ENCODE measurements at places on chromosomes 2 and 18.

DNA sequence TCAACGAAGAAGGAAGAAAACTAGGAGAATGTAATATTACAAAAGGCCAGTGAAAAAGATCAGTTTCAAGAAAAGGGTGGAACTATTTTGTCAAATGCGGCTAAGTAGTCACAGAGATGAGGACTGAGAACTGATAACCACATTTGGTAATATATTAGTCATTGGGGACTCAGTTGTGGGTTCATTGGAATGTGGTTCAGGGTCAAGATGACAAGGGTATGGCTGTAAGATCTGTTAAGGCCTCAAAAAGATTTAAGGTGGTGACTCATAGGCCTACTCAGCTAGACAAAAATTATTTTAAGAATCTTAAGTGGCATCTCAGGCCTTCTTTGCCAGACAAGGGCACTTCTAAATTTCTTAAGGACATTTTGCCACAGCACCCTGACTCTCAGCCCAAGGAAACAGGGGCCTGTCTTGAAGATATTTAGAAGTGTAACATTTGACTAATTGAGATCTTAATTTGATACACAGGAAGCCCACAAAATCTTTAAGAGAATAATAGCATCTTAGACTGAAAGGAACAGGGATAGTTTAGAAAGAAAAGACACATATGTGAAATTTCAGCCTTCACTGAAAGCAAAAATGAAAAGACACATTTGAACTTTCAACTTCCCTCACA lies 81.3 kb downstream of the STRADB start:
- DNase-seq, result no peak

- DNase-seq, result no peak
Observed at GRCh38 chr2:10575609-10576280, 114.0 kb downstream of the NOL10 start.

DNA sequence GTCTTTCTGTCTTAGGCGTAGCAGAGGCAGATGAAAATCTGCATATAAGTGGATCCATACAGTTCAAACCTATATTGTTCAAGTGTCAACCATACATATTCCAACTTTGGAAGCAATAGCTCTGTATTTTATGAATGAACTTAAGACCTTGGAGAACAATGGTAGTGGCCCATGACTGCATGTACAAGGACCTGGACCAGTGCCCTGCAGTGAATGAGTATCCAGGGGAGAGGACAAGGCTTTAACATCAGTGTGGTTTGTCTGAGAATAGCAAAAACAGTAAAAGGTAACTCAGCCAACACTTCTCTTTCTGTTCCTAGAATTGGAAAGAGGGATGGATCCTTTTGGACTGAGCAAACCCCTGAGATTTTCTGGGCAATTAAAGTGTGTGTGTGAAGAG lies 230.8 kb upstream of the LINC00305 start:
- DNase-seq, result no peak

- DNase-seq, result no peak
Observed at GRCh38 chr2:234083572-234084348, 33.3 kb downstream of the SPP2 start.

GRCh38 chr2:173963323-173963816 lies 1.8 kb downstream of the SP3 start:
- DNase-seq, result peak; percentile 46

DNA sequence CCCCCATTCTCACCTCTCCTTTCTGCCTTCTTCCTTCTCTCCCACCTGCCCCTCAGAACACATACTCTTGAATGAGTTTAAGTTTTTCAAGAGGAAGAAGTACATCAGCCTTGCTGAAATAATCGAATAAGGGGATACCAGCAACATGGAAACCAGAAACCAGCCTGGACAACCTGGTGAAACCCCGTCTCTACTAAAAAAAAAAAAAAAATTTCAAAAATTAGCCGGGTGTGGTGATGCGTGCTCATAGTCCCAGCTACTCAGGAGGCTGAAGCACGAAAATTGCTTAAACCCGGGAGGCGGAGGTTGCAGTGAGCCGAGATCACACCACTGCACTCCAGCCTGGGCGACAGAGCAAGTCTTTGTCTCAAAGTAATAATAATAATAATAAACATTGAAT lies 75.0 kb upstream of the SLC1A4 start:
- DNase-seq, result no peak

DNA sequence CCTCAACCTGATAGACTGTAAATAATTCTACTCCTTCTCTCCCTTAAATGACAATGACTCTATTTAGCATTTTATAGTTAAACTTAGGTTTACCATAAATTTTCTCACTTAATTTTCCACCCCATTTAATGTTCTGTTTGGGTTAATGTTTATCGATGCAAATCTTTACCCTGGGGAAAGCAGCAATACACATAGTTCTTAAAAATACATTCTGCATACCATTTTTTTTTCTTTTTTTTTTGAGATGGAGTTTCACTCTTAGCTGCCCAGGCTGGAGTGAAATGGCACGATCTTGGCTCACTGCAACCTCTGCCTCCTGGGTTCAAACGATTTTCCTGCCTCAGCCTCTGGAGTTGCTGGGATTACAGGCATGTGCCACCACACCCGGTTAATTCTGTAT lies 14.0 kb downstream of the STAM2 start:
- DNase-seq, result no peak

- DNase-seq, result no peak
Observed at GRCh38 chr18:71846716-71847115, 697.4 kb downstream of the CBLN2 start.

- DNase-seq, result no peak
Observed at GRCh38 chr18:69261406-69261805, 139.3 kb upstream of the DOK6 start.

- DNase-seq, result no peak
Observed at GRCh38 chr18:45652303-45653080, 37.2 kb downstream of the SLC14A2 start.

- no peak for DNase-seq
Observed at GRCh38 chr18:48754993-48755473, 195.7 kb downstream of the SMAD7 start.

- no peak for DNase-seq
Observed at GRCh38 chr2:37907501-37908225, 17.4 kb upstream of the RMDN2 start.

GRCh38 chr2:41972179-41972578 lies 75.6 kb upstream of the PKDCC start:
- no peak for DNase-seq

GRCh38 chr2:188425266-188425665 lies 133.6 kb downstream of the GULP1 start:
- no peak for DNase-seq

DNA sequence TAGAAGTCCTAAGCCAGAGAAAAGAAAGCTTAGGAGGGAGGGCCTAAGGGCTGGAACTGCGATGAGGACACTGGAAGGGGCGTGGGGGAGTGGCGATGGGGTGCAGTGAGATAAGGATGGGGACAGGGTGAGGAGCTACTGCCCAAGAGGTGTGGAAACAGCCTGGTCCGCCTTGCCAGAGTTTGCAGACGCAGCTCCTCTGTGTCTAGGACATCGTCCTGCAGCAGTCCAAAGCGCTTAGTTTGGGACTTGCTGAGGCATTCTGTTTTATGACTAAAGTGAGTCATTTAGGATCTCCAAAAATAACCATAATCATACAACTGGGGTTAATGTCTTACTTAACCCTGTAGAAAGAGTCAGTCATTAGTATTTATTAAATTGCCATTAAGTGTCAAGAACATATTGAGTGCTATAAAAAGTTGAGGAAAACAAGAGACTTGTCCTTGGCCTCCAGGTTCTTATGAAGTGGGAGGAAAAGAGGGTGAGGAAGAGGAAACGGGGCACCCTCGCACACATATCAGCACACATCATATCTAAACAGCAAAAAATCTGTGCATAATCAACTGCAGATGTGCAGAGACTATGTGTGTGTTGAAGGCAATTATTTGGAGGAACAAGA lies 74.8 kb downstream of the CDK15 start:
- DNase-seq, result peak; percentile 80

- DNase-seq, result no peak
Observed at GRCh38 chr2:9033385-9034168, 30.1 kb upstream of the MBOAT2 start.

GRCh38 chr2:14967729-14968128 lies 335.2 kb downstream of the LRATD1 start:
- DNase-seq, result no peak

DNA sequence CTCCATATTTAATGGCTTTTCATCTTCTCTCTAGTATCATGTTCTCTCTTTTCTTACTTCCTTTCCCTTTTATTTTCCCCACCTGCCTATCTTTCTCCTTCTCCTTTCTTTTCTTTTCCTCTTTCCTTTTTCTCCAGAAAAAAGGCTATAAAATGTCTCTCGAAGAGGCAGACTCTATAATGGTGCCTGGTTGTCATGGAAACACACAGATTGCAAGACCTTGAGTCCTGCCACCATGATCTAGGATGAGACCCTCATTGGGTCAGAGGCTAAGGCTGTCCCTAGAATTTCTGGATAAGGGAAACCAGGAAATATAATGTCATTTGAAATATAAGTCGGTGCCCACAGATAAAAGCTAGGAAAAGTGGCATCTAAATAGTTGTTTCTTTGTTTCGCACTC lies 36.5 kb upstream of the LHCGR start:
- no peak for DNase-seq

DNA sequence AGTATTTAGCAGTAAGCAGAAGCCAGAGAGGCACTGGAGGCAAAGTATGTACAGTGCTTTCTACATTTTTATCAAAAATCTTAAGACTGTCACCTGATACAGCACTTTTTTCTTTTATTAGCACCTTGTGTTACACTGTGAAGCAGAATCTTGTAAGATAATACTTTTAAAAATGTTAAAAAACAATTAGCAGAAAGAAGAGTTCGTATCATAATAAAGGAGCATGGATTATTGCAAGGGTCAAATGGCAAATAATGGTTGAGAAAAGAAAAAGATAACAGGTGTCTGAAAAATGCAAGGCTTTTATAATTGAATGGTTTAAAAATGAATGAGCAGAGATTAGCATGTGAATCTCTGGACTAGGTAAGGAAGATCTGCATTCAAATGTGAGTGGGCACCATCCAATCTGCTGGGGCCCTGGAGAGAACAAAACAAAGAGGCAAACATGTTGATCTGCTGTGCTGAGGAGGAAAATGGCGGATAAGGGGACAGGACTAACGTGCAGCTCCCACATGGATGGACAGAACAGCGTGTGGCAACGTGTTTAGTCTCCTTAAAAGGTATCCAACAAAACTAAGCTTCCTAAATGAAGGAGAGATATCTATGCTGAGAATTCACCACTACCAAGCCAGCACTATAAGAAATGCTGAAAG lies 9.5 kb downstream of the CEBPZOS start:
- no peak for DNase-seq

- no peak for DNase-seq
Observed at GRCh38 chr2:158120664-158121641, 19.3 kb downstream of the UPP2 start.

DNA sequence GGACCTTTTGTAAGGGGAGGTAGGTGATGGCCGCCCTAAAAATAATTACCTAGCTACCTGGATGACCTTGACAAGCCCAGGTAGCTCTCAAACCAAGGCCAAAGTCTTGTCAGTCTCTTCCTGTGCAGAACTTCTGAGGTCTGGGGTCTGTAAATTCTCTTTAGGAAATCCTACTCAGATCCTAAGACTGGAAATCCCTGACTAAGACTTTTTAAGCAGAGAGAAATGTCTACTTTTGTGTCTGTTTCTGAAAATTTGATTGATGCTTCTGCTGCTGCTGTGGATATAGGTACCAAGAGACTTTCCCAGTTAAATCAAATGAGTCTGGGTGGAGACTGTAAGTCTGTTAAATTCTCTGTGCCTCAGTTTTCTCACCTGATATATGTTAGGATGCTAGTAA lies 36.9 kb upstream of the SIX3 start:
- no peak for DNase-seq

DNA sequence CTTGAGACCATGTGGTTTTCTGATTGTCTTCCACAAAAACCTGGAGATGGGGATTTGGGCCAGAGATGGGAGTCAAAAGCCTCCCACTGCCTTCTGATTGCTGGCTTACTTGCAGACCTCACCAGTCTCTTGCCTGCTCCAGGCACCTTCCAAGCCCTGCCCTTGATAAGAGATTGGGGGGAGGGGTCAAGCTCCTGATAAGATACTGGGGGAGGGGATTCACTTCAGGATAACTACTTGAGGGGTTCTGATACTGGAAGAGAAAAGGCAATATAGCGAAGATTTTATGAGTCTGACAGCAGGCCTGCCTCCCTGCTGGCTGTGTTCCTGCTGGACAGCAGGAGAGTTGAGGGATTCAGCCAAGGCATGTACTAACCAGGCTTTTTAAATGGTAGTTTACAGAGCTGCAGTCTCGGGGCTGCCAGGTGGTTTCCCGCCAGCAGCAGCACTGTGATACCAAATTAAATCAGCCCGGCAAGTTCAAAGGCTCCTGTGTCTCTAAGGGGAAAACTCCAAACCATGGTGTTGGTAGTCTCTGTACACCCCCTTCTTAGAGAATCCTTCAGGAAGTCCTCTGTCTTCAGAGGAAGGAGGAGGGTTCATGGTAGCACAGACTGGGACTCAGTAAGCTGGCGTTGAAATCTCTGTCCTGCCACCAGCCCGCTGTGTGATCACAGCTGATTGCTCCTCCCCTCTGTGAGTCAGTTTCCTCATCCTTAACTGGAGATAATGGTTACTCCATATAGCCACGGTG lies 58.3 kb downstream of the FBXO36 start:
- peak; percentile 78 for DNase-seq

- no peak for DNase-seq
Observed at GRCh38 chr2:136143603-136144451, 25.9 kb upstream of the CXCR4 start.

DNA sequence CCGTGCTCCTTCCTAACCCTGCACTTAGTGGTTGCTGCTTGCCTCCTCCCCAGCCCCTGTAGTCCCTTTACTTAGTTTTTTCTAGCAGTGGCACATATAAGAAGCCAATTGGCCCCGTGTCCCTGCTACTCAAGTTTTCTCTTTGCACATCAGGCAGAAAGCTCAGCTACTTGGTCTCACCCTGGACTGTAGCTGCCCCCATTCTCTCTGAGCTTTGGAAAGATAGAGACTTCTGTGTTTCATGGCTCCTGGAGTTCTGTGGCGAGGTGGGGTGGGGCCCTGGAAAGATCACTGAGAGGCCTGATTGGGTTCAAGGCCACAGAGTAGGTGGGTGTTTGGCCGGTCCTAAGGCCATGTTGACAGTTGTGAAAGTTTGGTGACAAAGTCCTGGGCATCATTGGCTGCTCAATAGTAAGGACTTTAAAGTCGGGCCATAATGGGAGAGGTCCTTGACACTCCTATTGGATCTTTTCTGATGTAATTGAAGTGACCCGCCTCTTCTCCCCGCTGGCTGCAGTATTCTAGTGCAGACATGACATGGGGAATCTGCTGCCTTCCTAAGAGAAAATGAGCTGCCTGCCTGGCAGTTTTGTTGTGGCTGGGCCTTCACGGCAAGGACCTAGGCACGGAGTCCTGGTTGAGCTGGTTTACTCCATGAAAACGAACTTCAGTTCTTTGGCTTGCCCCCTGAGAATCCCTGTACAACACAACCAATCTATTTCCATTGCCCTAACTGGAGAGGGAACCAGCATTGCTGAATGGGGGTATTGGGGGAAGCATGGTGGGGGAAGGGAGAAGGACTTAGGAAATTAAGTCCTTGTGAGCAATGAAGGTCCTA lies 26.2 kb upstream of the CYP27A1 start:
- DNase-seq, result no peak

GRCh38 chr2:177171418-177171865 lies 41.2 kb upstream of the HNRNPA3 start:
- DNase-seq, result no peak

GRCh38 chr2:197705912-197706838 lies 1.0 kb downstream of the MARS2 start:
- no peak for DNase-seq

All from uterus (tissue), 4 donors.